ENCODE measurements at places on chromosomes 13 and 19.

DNA sequence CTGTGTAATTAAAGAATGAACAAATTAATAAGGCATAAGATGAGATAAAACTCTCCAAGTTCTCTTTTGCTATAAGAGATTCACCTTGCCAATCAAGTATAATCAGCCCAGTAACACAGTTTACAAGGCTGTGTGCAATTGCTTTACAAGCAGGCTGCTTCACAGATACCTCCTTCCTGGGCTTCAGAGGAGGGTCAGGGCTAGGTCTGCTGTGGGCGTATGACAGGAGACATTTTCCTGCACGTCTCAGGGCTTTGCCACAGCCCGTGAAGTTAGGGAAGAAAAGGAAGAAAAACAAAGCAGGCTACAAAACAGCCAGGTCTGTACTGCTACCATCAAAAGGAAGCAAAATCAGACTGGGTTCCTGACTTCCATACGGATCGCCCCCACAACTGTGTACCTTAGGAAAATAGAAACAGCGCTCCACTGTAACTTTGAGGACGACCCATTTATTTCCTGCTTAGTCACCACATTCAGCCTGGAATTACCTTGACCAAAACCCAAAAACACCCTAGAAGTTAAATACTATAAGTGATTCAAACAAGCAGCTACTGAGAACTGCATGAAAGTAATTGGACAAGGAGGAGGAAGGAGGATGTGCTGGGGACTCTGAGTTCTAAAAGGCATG is 12.4 kb downstream of the EFNB2 start:
- no peak for DNase-seq

- DNase-seq: no peak
Measured at GRCh38 chr19:58476498-58477015, 405 bp downstream of the ZNF446 start.

DNA sequence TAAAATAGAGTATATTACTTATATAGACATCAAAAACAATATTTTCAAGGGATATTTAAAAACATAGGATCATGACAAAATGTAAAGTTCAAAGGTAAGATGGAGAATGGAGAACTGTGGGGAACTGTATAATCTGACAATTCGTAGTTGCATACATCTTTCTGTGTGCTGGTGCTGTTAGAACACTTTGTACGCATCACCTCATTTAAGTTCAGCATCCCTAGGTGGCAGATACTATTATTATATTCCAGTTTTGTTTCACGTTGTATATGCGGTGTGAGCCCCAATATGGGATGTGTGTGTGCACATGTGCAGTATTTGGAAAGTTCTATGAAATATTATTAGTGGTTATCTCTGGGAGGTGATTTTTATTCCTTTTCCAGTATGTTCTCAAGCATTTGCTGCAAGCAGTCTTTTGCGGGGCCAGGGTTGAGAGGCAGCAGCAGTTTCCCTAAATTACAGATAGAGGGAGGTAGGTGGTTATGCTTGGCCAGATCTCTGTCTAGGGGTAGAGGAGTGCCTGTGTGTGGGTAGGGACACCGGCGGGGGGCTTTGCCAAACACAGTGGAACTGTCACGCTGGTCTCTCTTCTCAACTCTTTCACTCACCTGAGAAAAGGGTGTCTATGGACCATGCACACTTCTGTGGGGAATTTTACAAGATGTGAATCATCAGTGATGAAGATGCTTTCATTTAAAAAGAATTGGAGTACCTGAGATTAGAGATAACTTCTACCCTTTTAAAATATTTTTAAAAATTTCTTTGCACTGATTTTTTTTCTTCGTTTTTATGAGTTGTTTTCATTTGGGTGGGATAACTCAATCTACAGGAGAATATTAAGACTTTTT is 55.6 kb upstream of the ALOX5AP start:
- no peak for DNase-seq

DNA sequence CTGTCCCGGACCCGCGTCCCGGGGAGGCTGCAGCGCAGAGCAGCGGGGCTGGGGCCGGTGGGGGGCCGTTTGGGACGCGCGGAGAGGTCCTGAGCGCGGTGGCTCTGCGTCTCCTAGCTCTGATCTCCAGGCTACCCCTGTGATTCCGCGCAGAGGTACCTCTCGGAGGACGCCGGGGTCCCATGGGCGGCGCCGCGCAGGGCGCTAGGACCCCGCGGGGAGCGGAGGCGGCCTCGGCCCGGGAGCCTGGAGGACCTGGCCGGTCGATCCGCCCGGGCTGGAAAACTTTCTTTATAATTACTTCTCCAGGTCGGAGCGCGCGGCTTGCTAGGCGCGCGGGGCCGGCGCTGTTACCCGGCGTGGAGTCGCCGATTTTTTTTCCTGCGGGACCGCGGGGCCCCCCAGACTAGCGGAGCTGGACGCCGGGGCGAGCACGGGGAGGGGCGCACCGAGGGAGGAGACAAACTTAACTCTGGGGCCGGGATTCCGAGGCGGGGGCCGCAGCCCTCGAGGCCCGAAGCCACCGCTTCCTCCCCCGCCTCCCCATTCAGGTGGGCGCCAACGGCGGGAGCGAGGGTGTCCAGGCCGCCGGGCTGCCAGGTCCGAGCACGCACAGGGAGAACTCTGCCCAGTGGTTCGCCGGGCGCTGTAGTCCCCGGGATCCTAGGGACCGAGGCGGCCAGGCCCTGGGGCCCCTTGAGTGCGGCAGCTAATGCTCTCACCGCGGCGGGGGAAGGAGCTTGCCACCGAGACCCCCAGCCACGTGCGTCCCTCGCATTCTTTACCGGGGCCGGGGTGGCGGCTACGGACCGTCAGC is 848 bp upstream of the CEBPA start:
- no peak for DNase-seq

- no peak for DNase-seq
Measured at GRCh38 chr19:48720251-48720612, 707 bp upstream of the MAMSTR start.

Data from NCI-H187 (cell line).